Right lobe of liver (tissue), 6 donors: ENCODE measurements at places on chromosomes 4 and X. TPM values are rescaled to one million over a fixed set of nuclear protein-coding genes. Genes with fewer than 3 reads are reported as not detected.

The XPNPEP2 gene
- total RNA-seq: 30.7 TPM

The SLC10A7 gene
- total RNA-seq: 8.4 TPM

- no peak overlapping the region for H3K4me3 ChIP-seq
- no peaks in the 10 kb centered on the region for H3K27me3 ChIP-seq
- H3K27ac ChIP-seq: no peak overlapping the region
- no peaks in the 10 kb centered on the region for H3K4me1 ChIP-seq
- DNase-seq: no peak
- H3K36me3 ChIP-seq: peaks cover 66% of the 10 kb centered on the region
Observed at GRCh38 chr4:2643555-2643954, 107.1 kb downstream of the FAM193A start.

- H3K4me3 ChIP-seq: no peak overlapping the region
- no peaks in the 10 kb centered on the region for H3K27me3 ChIP-seq
- no peaks in the 10 kb centered on the region for H3K36me3 ChIP-seq
Observed at GRCh38 chr4:113094331-113094730, 44.9 kb downstream of the ANK2 start.

- H3K27ac ChIP-seq: no peak overlapping the region
- no peak for DNase-seq
- no peak overlapping the region for H3K4me3 ChIP-seq
- H3K36me3 ChIP-seq: no peaks in the 10 kb centered on the region
- no peaks in the 10 kb centered on the region for H3K4me1 ChIP-seq
Observed at GRCh38 chrX:25548811-25549210, 533.0 kb upstream of the ARX start.

DNA sequence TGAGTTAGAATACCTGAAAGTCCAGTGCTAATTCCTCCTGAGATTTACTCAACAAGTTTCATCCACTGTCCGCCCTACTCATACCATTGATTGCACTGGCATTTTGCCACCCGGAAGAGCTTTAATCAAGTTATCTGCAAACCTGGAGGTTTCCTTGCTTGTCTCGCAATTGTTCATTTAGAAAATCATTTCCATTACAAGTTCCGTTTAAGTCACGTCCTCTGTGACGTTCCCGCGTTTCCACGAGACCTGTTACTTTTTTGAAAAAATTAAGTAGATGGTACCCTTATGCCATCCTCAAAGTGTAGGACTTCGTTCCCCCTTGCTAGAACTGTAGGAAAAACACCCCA is 761 bp upstream of the FRYL start:
- peak; percentile 63 for DNase-seq
- peak overlapping the region; percentile 56 for H3K4me3 ChIP-seq
- H3K27ac ChIP-seq: peak overlapping the region; percentile 64
- H3K4me1 ChIP-seq: peaks cover 10% of the 10 kb centered on the region

DNA sequence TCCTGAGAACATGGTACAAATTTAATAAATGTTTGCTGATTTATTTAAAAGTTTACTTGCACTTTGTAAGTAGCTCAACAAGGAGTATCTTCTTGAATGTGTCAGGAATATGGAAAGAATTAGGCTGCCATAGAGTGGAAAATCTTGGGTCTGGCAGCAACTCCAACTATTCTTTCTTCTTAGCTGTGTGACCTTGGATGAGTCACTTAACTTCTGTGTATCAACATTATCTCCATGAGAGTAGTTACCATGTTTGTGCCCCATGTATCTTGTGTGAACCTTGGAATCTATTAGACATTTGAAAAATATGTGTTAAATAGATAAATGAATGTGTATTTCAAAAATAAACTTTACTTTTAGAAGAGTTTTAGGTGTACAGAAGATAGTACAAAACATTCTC is 348.8 kb downstream of the GBA3 start:
- no peaks in the 10 kb centered on the region for H3K27me3 ChIP-seq
- DNase-seq: no peak
- no peak overlapping the region for H3K4me3 ChIP-seq
- no peaks in the 10 kb centered on the region for H3K4me1 ChIP-seq
- H3K36me3 ChIP-seq: no peaks in the 10 kb centered on the region

- no peaks in the 10 kb centered on the region for H3K27me3 ChIP-seq
- H3K4me1 ChIP-seq: no peaks in the 10 kb centered on the region
- H3K27ac ChIP-seq: no peak overlapping the region
- H3K36me3 ChIP-seq: no peaks in the 10 kb centered on the region
Observed at GRCh38 chr4:158914218-158914617, 145.4 kb downstream of the FNIP2 start.

- peaks cover 6% of the 10 kb centered on the region for H3K36me3 ChIP-seq
- no peak overlapping the region for H3K27ac ChIP-seq
- H3K27me3 ChIP-seq: no peaks in the 10 kb centered on the region
- DNase-seq: no peak
Observed at GRCh38 chr4:143224255-143224654, 39.5 kb downstream of the USP38 start.

- no peak for DNase-seq
- no peak overlapping the region for H3K27ac ChIP-seq
- no peaks in the 10 kb centered on the region for H3K4me1 ChIP-seq
- H3K4me3 ChIP-seq: no peak overlapping the region
- no peaks in the 10 kb centered on the region for H3K36me3 ChIP-seq
- no peaks in the 10 kb centered on the region for H3K27me3 ChIP-seq
Observed at GRCh38 chrX:38970845-38971244, 169.6 kb downstream of the MID1IP1 start.

- no peak for DNase-seq
- no peak overlapping the region for H3K4me3 ChIP-seq
- no peak overlapping the region for H3K27ac ChIP-seq
- no peaks in the 10 kb centered on the region for H3K36me3 ChIP-seq
Observed at GRCh38 chr4:6391186-6391851, 81.1 kb downstream of the PPP2R2C start.

GRCh38 chr4:55730280-55730931 is 89.2 kb upstream of the EXOC1L start:
- no peak for DNase-seq
- H3K27ac ChIP-seq: no peak overlapping the region
- H3K4me1 ChIP-seq: no peaks in the 10 kb centered on the region

DNA sequence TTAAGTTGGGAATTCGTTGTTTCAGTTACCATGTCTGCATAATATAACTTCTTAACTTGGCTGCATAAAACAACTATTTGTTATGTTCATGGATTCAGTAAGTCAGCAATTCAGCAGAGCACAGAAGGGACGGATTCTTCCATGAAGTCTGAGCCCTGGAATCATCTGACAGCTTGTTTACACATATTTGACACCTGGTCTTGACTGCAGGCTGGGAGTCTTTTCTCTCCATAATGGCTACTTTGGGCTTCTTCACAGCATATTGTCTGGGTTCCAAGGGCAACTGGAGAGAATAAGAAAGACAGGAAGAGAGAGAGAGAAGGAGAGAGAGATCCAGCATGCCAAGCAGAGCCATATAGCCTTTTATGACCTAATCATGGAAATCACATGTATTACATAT is 23.1 kb downstream of the CENPC start:
- no peaks in the 10 kb centered on the region for H3K4me1 ChIP-seq
- no peaks in the 10 kb centered on the region for H3K36me3 ChIP-seq
- H3K27me3 ChIP-seq: no peaks in the 10 kb centered on the region
- no peak overlapping the region for H3K27ac ChIP-seq

DNA sequence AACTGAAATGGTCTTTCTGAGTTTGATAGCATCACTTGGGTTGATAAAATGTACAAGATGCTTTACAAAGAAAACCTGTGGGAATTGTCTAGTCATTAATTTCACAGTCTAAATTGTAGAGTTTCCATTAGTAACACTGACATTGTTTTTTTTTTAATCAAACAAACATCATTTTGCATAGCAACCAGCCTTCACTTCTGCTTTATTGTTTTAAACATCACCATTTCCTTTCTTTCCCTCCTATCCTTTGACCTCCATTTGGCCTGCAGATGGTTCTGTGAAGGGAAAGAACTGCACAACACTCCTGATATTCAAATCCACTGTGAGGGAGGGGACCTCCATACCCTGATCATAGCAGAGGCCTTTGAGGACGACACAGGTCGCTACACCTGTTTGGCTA is 171.1 kb downstream of the PALLD start:
- H3K27me3 ChIP-seq: no peaks in the 10 kb centered on the region
- no peaks in the 10 kb centered on the region for H3K36me3 ChIP-seq
- H3K4me3 ChIP-seq: no peak overlapping the region
- H3K4me1 ChIP-seq: peaks cover 2% of the 10 kb centered on the region
- no peak overlapping the region for H3K27ac ChIP-seq
- no peak for DNase-seq

DNA sequence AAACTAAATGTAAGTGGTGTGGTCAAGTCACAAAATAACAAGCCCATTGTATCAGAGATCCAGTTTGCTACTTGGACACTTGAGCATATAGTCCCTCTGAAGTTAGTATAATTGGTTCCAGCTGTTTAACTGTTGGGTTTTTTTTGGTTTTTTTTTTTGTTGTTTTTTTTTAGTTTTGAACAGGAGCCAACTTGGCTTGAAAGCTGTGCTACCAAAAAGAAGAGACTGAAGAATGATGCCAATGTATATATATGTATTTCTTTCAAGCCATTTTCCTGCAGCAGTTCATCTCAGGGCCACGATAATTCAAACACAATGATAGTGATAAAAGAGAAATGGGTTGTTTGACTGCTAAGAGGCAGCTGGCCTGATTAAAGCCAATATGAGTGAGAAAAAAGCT is 138.3 kb downstream of the PCDH18 start:
- no peaks in the 10 kb centered on the region for H3K36me3 ChIP-seq
- no peak overlapping the region for H3K27ac ChIP-seq
- no peak for DNase-seq
- H3K4me3 ChIP-seq: no peak overlapping the region
- H3K27me3 ChIP-seq: no peaks in the 10 kb centered on the region
- no peaks in the 10 kb centered on the region for H3K4me1 ChIP-seq

GRCh38 chrX:56233100-56233499 is 944 bp downstream of the KLF8 start:
- no peaks in the 10 kb centered on the region for H3K4me1 ChIP-seq
- H3K27me3 ChIP-seq: no peaks in the 10 kb centered on the region
- no peak overlapping the region for H3K4me3 ChIP-seq

- H3K4me3 ChIP-seq: no peak overlapping the region
- H3K27me3 ChIP-seq: no peaks in the 10 kb centered on the region
- no peak overlapping the region for H3K27ac ChIP-seq
- H3K36me3 ChIP-seq: no peaks in the 10 kb centered on the region
- DNase-seq: no peak
Observed at GRCh38 chrX:19392703-19393102, 49.0 kb downstream of the PDHA1 start.

- no peak overlapping the region for H3K27ac ChIP-seq
- no peaks in the 10 kb centered on the region for H3K27me3 ChIP-seq
- no peaks in the 10 kb centered on the region for H3K4me1 ChIP-seq
- no peak overlapping the region for H3K4me3 ChIP-seq
Observed at GRCh38 chrX:149433451-149433850, 71.7 kb downstream of the IDS start.

- no peak for DNase-seq
- H3K4me1 ChIP-seq: no peaks in the 10 kb centered on the region
- no peaks in the 10 kb centered on the region for H3K36me3 ChIP-seq
- peak within 1 kb of the TSS; percentile 71 for H3K4me3 ChIP-seq
Observed at GRCh38 chrX:154436983-154437752, at the start of gene GDI1. TSS of gene GDI1 (plus strand) at chrX:154437154. CDS start at chrX:154437255, 101 bp downstream.

GRCh38 chr4:108311313-108311712 is 142.6 kb upstream of the LEF1 start:
- H3K27me3 ChIP-seq: no peaks in the 10 kb centered on the region
- no peaks in the 10 kb centered on the region for H3K4me1 ChIP-seq
- H3K4me3 ChIP-seq: no peak overlapping the region
- H3K36me3 ChIP-seq: no peaks in the 10 kb centered on the region
- no peak for DNase-seq

- no peaks in the 10 kb centered on the region for H3K4me1 ChIP-seq
Observed at GRCh38 chr4:98653890-98654867, 4.2 kb downstream of the TSPAN5 start.
